ENCODE measurements at places on chromosomes 4 and X.

DNA sequence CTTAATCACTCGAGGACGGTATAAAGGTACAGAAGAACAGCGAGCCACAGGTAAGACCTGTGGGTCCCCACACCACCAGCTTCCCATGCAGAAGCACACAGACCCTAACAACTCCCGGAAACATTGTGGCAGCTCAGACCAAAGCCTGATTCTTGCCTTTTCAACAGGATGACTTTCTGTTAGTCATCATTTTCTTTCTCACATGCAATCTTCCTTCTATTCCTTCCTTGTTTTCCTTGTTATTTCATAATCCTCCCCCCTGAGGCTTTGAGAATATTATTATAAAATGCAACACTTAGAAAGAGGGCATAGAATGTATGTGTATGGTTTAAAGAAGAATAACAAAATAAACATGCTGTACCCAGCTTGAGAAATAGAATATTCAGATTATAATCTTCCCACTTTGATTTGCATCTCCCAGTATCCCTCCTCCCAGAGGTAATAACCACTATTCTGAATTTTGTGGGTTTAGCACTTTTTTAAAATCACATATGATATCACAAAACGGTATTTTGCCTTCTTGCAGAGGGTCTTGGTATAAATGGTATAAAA is 100.9 kb downstream of the FHDC1 start:
- DNase-seq: no peak

DNA sequence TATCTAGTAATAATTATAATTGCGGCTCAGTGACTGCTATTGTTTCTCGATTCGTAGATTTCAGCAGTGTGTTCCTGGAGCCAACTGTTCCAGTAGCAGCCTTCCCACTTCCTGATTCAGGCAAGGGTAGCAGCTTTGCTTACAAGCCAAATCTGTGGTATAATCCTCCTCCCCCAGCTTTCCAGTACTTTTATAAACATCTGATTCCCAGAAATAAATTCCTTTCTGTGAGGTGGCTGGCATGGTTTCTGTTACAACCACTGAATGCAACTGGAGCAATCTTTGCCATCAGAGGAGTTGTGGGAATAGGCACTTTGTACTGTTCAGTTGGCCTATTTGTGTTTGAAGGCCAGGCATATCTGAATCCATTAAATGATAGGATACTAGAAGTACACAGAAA is 80.0 kb downstream of the GLRA3 start:
- no peak for DNase-seq

DNA sequence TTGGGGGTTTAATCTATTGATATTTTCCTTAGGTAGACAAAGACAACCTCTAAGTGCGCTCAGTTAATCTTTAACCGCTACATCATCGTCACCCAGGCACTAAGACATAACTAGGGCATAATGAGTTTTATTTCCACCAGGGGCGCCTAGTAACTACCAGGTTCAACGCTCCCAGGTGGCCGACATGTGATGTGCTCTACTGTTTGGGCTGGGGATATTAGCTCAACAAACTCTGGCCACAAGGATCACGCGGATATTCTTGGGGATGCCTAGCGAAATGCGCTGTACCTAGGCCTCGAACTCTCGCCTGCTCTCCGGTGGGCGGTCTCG is 915 bp upstream of the RAB33B start:
- no peak for DNase-seq

GRCh38 chr4:39613093-39613656 is 25.5 kb downstream of the SMIM14 start:
- DNase-seq: no peak

DNA sequence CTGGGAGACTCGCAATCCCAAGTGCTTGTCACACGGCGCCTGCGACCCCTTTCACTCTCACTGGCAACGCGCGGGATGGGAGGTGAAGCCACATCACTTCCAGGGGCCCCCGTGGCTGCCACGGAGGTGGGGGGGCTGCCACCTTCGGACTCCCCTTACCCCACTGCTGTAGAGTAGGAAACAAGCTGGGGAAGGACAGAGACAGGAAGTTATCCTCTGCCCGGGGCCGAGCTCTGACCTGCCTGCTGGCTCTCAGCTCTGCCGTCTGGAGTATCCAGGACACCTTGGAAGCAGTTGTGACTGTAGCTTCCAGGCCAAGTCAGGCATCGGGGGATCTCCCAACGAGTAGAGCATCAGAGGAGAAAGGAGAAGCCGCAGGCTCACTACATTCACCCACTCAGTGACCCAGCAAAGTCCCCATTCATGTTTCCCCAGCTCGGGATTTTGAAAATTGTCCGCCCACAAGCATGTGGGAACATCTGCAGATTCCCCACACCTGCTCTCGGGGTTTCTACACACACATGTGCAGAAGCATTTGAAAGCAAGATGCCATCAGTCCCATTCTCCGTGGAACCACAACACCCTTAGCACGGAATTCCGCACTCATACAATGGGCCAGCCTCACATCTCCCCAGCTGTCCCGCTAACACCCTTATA is 10.8 kb downstream of the PDZD4 start:
- no peak for DNase-seq

GRCh38 chr4:47788126-47788525 is 49.7 kb downstream of the CORIN start:
- no peak for DNase-seq

- no peak for DNase-seq
These were observed 940 bp upstream of the UTP3 start for GRCh38 chr4:70687392-70687791.

- no peak for DNase-seq
These were observed 16.9 kb downstream of the CTAG1B start for GRCh38 chrX:154602226-154602625.

GRCh38 chrX:19225909-19226308 is 103.6 kb upstream of the ADGRG2 start:
- DNase-seq: no peak

DNA sequence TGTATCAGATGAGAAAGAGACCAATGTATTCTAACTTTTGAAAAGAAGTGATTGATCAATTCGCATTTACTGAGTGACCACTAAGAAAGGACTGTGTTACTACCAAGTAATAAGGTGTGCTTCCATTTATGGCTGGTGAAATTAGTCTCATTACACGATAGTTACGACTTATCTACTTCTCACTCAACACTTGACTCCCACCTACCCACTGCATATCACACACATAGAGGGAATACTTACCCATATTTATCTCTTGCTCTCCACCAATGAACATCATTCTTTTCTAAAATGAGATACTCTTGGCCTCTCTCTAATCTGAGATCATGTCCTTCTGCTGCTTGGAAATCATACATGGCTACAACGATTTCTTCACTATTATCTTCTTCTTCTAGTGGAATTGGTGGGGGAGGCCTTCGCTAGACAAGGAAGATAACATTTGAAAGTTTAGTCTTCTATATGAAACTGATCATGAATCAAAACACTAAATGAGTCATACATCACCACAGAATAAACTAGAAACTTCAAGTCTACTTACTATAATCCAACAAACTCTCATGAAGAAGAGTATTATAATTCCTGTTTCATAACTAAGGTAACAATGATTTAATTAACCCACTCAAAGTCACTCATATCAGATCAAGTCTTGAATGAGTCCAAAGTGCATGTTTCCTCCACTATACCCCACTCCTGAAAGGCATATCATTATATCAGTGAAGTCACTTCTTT is 33.7 kb upstream of the TXK start:
- no peak for DNase-seq

DNA sequence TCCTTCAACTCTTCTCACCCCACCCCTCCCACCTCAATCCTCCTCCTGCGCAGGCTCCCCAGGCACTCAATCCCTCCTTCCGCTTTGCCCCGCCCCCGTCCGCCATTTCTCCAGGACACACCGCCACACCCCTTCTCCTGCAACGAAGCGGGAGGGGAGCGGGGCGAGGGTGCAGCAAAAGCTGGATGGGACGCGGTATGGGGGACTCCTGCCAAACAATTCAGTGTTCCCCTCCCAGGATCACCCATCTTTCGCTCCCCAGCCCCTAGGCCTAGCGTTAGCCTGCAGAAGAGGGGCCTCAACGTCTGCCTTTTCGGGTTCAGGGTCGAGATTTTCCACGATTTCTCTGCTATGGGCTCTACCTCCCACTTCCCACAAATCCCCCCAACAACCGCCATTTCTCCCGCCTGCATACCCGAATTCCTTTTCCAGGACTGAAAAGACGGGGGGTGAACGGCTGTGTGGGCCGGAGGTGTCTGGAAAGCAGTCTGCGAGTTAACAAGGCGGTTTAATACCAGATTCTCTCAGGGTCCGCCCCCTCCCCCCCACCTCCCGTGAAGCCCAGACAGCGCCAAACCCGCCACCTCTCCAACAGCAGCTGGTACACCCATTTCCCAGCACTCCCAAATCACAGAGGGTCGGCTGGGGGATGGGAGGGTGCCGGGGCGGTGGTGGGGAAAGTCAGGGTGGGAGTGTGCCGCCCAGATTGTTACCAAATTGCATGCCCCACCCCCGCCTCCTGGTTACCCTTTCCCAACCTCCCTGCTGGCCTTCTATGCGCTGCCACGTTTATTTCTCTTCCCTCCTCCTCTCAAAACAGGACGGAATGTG is 774 bp downstream of the ARMCX2 start:
- no peak for DNase-seq

GRCh38 chrX:119398974-119399771 is at the start of gene SLC25A43:
SLC25A43 (plus strand) TSS chrX:119399336; CDS start chrX:119399404, 68 bp downstream.
- no peak for DNase-seq

DNA sequence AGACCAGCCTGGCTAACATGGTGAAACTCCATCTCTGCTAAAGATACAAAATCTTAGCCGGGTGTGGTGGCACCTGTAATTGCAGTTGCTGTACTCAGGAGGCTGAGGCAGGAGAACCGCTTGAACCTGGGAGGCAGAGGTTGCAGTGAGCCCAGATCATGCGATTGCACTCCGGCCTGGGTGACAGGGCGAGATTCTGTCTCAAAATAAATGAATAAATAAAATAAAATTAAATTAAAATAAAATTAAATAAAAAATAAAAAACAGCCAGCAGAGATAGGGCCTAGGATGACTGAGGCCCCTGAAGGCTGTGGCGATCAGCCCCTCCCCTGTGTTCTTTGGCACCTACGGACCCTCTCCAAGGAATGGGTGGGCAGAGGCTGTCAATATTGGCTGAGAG is 22.8 kb upstream of the IL3RA start:
- no peak for DNase-seq

GRCh38 chr4:77861495-77861894 is 1.1 kb upstream of the MRPL1 start:
- no peak for DNase-seq

- no peak for DNase-seq
These were observed 53.2 kb downstream of the PPM1K start for GRCh38 chr4:88230969-88231771.

GRCh38 chr4:1072830-1073446 is 40.4 kb downstream of the RNF212 start:
- no peak for DNase-seq

GRCh38 chr4:76009311-76009710 is 2.0 kb upstream of the CXCL9 start:
- DNase-seq: no peak

GRCh38 chr4:99654361-99654761 is 3.3 kb downstream of the C4orf54 start:
- DNase-seq: no peak

DNA sequence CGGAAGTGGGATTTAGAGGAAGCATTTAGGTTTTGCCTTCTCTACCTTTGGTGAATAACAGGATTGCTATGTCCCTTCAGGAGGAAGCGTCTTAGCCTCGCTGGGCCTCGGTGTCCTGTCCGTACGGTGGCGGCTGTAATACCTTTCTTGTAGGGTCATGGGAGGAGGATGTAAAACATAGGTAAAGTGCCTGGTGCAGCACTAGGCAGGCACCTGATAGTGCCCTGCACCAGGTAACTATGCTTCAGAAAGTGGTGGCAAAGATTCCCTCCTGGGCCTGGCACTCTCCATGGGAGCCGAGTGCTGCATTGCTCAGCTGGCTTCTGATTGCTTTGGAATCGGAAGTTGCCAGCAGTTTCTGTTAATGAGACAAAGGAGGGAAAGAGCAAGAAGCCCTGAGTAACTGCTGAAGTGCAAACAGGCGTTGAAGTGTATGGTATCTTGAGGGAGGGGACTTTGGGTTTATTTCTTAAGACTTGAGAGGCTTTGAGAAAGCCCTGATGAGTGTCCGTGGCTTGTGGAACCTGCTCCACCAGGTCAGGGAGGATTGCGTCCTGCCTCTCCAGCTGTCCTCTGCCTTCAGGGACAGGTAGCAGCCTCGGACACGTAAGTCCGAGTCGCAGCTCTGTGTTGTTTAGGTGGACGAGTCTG is 45.8 kb downstream of the TBC1D14 start:
- no peak for DNase-seq

DNA sequence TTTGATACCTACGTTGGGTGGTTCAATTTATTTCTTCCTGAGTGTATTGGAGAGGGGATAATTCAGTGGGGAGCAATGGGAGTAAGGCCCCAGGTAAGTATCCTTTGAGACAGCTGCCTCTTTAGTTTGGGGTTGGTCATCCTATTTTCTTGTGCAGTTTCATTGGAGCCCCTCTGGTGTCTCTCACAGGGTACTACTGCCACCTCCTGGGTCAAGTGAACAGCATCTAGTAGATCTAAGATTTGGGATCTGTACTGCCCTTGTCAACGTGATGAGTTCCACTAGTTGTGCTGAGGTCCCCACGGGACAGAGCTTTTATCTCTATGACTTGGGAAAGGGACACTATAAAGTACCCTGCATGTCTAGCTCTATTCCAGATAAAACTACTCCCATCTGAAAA is 80.6 kb downstream of the PBDC1 start:
- no peak for DNase-seq

- no peak for DNase-seq
These were observed 72.4 kb downstream of the CCNG2 start for GRCh38 chr4:77229433-77229832.

DNA sequence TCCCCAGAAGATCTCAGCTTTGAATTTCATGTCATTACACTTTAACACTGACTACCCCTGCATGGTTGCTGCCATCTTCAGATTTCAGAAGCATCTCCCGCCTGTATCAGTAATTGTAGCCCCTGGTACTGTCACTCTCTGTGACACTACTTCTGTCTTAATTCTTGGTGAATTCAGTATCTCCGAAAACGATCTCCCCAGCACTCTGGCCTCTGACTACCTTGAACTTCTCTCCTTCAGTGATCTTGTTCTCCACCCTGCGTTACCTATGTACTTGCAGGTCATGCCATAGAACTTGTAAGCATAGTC is 53.8 kb upstream of the ABCG2 start:
- DNase-seq: no peak

DNA sequence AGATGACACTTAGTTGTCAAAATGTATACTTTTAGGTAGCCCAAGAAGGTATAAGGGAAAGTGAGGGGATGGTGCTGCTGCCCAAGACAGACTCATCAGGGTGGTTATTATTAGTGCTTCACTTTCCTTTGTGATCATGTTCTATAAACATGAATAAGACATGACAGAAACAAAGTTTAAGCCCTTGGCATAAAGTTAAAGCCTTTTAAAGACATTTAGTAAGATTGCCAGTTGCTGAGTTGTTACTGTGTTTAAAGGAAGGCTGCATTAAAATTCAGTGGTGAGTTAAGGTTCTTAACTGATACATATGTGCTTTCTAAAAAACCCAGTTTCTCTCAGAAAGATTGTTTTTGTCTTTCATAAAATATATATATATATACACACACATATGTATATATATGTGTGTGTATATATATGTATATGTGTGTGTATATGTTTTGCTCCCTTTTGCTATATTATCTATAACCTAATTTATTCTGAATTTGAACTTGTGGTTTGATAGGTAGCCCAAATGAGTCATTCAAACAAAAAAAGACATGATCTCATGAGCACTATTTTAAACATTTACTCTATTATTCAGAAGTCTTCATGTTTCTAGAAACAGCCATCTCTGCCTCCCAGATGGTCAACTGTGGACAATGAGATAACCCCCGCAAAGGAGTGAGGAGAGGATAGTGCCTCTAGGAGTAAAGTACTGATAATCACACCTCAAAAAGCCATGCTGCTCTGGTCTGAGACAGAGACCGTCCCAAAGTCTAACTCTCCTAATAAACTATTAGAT is 98.1 kb upstream of the OTUD4 start:
- DNase-seq: no peak
